ENCODE measurements at places on chromosomes 12 and 14.

DNA sequence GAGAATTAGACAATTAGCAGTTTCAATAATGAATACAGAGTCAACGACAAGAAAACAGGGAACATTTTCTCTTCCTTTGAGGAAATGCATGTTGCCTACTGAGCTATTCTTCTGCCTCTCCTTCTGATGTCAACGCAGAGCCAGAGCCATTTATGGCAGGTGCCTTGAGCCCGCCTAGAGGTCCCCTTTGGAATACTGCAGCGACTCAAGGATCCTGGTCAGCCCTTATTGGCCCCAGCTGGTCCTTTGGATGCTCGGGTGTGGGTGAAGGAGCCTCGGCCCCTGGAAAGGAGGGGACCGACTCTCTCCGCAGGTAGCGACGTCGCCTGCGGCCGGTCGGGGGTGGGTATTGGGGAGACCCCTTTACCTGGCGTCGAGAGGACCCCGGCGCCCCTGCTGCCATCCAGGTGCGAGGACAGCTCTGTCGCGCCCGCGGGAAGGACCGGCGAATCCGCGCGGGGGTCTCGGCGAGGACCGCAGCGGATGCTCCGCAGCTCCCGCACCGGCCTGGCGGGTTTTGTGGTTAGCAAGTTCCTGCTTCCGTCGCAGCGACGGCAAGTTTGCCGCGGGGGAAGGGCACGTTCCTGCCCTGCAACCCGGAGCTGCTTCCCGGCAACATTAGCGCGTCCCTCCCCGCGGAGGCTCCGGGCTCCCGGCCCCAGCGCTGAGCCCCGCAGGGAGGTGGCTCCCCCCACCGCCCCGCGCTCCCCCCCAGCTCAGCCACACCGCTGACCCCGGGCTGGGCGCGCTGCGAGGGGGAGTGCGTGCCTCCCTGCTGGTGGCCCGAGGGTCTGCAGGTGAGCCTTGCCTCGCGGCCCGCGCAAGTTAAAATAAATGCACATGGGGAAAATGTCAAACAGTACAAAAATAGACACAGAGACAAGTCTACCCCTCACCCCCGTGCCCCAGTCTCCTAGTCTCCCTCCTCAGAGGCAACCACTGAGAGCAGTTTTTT lies at the start of gene MANSC1:
TSS of gene MANSC1 (minus strand) at position 532 of the 955 bp plus-strand sequence. CDS start 6,928 bp downstream, outside the sequence.
- peak; percentile 51 for DNase-seq

DNA sequence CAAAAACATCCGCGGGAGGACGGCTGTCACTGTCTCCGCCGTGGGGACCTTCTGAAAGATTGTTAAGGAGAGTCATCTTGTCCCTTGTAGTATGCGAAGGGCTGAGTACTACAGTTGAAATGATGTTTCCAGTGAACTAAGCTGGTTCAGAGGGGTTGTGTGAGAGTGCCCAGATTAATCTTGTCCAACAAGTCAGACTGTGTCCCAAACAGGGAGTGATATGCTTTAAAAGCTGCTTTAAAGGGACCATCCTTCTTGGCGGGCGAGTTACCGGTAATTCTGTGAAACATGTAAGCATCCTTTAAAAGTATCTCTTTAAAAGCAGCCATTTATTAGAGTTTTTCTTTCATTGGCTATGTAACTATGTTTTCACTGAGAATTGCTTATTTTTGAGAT lies 1.1 kb downstream of the WDR20 start:
- no peak for DNase-seq

DNA sequence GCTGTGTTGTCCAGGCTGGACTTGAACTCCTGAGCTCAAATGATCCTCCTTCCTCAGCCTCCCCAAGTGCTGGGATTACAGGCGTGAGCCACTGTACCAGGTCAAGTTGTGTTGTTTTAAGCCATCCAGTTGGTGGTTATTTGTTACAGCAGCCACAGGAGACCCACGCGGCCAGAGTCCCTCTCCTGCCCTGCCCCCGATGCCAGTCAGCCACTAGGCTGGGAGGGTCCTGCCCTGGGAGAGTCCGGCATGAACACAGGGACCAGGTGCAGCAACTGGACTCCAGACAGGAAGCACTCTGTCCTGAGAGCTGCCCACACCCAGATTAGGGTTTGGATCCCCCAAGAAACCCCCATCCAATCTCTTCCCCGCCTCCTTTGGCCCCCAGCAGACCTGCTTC lies 44.1 kb upstream of the FZD10 start:
- DNase-seq = no peak

DNA sequence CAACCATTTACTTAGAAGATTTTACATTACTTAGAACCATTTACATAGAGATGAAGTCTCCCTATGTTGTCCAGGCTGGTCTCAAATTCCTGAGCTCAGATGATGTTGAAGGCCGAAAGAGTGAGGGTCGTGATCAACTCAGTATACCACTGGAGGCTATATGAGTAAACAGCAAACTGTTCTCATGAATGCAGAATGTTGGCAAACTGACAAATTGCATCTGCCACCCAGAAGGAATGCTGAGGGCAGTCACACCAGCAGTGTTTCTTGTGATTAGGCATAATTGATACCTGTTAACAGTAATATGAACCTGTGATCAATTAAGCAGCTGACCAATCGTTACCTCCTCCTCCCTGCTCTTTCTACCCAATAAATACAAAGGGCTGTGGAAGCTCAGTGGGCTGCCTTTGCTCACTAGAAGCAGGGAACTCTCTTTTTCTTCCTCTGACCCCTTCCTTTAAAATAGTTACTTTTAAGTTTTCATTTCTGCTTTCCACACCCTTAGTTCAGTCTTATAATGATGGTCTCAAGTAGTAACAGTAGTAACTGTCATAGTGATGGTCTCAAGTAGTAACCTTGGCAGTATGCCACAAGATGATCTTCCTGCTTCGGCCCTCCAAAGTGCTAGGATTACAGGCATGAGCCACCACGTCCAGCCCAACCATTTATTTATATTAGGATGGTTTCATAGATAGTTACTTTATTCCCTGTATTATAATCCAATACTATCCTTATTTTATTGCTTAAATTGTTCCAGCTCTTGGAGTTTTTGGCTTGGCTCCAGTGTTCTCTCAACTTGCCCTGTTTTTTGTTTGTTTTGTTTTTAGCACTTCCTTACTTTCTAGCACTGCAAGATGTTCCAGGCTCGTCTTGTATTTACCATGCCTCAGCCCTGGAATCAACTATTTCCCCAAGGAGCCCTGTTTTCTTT lies 25.8 kb downstream of the LIMA1 start:
- DNase-seq = no peak

- DNase-seq = no peak
These were observed 749.0 kb downstream of the MED13L start for GRCh38 chr12:115528466-115528865.

GRCh38 chr12:93664573-93665138 lies 12.5 kb upstream of the CRADD start:
- DNase-seq = no peak

- DNase-seq = peak; percentile 77
These were observed 685 bp upstream of the MYL6B start for GRCh38 chr12:56151672-56152131.

DNA sequence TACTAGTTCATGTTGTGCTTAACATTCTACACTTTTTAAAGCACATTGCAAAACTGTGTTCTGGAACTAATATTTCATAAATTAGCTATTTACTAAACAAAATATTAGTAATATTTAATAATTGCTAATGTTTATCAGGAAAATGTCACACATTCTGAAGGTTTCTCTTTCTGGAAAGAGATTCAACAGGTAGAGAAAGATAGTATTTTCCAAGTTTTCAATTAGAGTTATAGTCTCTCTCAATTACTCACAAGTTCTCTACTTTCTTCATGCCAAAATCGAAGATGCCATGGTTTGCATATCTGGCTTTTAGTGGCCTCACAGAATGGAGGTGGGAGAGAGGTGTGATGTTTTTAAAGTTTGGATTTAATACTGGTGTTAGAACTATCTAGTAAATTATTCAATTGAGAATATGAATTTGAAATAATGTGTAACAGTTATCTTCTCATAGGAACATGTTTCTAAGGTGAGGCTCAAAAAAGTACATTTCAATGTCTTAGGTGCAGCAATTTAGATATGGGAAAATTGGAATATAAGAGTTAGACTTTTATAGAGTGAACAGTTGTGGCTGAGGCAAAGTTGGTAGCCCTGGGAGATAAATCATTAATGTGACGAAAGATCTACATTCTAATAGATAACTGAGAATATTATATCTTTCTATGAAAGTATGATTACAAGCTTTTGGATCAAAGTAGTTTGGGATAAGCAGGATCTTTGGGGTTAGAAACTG lies 1.5 kb downstream of the LUM start:
- no peak for DNase-seq

DNA sequence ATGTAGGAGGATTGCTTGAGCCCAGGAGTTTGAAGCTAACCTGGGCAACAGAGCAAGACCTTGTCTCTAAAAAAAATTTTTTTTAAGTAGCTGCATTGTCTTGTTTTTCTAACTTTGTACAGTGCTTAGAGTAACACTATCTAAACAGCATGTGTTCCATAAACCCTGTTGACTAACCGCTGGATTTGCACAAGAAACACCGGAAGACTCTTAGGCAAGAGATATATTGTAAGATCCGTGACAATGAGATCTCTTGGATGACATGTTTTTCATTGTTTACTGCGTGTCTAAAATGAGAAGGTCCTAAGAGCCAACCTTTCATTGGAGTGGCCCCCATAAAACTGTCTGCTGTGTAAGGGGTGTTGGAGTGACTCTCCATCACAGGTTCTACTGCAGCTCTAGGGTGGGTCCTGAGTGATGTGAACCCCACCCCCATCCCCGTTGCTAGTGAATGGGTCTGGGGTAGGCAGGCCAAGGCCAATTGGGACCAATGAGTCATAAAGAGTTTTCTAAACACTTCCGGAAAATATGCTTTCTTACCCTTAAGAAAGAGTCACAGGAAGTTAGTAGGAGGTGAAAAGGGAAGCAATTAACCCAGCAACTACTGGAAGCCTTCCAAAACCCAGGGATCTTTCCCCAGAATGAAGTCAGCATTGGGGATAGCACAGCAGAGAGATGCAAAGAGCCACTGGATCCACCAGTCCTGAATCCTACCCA lies 24.3 kb upstream of the PCNX1 start:
- peak; percentile 52 for DNase-seq

DNA sequence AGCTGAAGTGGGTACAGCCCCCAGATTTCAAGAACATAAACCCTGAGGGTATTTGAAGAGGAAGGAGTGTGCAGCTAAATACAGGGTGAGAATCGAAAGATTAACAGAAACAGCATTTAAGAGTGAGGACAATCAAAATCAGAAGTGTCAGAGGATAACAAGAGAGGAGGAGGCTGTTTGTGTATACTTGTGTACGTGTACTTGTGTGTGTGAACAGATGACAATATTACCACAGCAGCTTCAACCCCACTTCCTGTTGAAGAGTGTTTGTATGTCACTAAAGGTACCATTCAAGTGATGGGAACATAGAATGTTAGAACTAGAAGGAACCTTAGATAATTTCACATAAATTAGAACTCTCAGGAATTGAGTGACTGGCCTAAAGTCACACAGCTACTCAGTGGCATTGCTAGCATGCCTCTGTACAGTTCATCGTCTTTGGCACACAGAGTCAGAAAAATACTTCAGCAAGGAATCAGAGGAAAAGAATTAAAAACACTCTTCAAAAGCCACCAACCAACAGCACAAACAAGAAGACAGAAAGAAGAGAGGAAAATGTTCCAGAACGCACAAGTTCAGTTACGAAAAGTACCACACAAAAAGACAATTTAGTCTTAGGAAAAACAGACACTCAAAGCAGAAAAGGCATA lies 164.3 kb upstream of the BCL2L14 start:
- DNase-seq = no peak

GRCh38 chr12:41418586-41418985 lies 230.5 kb downstream of the PDZRN4 start:
- no peak for DNase-seq

Data from OCI-M1 (cell line).